Psoas muscle (tissue), 8 donors: ENCODE measurements at places on chromosomes 2 and 18. TPM values are rescaled to one million over a fixed set of nuclear protein-coding genes. Genes with fewer than 3 reads are reported as not detected.

Gene COL4A3
- 8.9 TPM for total RNA-seq

GRCh38 chr2:56687169-56687568 lies 503.4 kb downstream of the CCDC85A start:
- DNase-seq: no peak

DNA sequence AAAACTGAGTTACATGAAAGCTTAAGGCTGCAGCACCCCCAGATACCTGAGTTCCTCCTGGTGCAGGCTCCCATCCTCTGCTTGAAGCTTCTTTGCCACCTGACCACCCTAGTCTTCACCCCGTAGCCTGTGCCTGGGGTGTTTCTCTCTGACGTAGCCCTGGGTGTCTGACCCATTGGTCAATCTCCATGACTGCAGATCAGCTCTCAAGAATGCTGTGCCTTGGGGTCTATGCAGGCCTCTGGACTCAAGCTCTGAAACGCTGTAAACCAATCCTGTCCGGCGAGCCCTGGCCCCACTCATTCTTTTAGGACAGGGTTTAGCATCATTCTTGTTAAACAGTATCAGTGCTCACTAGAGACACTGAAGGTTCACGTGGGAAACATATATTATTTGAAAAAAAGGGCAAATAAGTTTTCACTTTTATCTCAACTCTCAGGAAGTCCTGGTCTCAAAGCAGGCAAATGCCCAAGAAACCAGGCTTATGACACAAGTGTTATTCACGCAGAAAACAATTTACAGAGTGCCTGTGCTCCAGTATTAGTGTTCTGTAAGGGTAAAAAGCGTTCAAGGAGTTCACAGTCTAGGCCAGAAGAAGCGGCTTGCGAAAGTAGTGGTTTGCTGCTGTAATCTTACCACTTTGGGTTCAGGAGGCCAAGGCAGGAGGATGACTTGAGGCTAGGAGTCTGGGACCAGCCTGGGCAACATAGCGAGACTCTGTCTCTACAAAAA lies 22.8 kb upstream of the PPP4R1 start:
- no peak for DNase-seq

GRCh38 chr18:37391156-37391555 lies 174.4 kb downstream of the CELF4 start:
- DNase-seq: no peak

- DNase-seq: no peak
Observed at GRCh38 chr2:236302555-236302954, 38.3 kb upstream of the ASB18 start.
